G401 (cell line): ENCODE measurements at places on chromosomes 4 and X.

GRCh38 chr4:20317424-20317985 is 65.8 kb downstream of the SLIT2 start:
- no peak for DNase-seq

GRCh38 chrX:120332394-120332793 is 21.1 kb upstream of the TMEM255A start:
- no peak for DNase-seq

- no peak for DNase-seq
Observed at GRCh38 chrX:154379569-154379951, 465 bp downstream of the EMD start.

DNA sequence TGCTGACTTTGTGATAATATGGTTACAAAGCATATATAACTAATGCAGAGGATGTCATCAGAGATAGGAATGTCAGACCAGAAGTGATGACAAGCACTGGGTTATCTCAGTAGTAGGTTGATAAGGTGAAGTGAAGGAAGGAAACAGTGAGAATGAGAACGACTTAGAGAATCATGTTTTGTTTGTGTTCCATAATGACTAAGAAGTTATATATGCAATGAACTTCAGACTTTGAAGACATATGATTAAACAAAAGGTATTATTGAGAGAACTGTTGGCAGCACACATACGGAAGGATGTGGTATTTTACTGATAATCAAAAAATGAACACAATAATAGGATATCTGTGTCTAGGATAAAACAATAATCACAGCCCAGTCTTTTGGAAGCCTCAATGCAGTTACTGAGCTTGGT is 18.3 kb upstream of the HHIP start:
- DNase-seq = no peak

- no peak for DNase-seq
Observed at GRCh38 chr4:159370286-159370685, 267.4 kb downstream of the RAPGEF2 start.

DNA sequence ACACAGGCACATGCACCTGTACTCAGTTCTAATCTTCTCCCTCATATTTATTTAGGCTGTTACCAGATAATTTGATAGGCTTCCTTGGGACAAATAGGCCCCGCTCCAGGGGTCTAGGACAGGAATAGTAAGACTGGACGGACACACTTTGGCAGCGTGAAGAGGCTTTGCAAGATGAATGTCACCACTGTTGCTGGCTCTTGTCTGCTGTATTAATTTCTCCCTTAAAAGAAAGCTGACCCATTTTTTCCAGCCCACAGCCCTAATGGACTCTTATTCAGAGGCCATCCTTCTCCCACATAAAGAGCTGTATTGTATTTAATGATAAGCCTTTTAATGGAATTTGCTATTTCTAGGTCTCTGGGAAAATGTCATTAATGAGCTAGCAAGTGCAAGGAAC is 18.0 kb downstream of the FAM184B start:
- no peak for DNase-seq

DNA sequence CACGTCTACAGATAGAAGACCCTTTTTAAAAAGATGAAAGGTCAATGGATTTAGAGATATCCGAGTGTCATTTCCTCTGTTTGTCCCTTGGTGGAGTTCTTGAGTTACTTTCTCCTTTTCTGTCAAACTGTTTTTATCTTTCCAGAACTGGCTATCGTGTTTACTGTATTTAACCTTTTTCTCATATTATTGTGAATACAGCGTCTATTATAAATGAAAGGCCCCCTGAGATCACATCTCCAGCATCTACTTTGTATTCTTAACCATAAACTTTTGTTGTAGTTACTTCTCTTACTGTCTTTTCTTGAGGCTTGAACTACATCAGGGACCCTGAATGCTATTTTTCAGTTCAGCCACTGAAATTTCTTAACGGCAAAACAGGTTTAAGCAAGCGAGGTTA is 4.0 kb upstream of the PCDH7 start:
- peak; percentile 6 for DNase-seq

GRCh38 chr4:169800541-169800940 is 42.8 kb upstream of the HPF1 start:
- no peak for DNase-seq

DNA sequence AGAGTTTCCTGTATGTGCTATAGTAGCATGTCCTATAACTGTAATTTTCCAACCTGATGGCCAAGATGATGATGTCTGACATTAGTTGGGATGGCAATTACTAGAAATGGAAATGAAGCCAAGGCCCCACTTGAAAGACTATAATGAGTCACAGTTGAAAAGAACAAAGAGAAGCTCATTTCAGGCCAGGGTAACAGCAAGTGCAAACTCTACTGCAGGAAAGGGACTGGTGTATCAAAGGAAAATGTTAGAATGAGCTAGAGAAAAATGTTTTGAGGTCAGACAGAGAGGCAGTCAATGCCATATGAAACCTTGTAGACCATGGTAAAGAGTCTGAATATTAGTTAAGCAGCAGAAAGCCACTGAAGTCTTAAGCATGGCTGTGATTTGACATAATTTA is 146.2 kb upstream of the SH3RF1 start:
- DNase-seq = no peak

DNA sequence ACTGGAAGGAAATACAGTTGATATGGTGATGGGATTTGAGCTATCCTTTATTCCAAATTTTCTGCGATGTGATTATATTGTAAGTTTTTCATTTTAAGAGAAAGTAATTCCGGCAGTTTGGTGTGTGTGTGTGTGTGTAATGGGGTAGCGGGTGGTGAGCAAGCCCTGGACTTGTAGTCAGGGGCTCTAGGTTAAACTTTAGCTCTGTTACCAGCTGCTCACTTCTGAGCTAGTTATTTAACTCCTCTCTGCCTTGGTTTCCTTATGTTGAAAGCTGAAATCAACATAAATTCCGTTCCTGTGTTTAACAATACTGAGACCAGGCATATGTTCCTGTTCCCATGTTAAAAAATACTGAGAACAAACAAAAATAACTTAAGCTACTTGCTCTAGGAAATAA is 174.1 kb upstream of the CASK start:
- no peak for DNase-seq

- no peak for DNase-seq
Observed at GRCh38 chr4:6942238-6942800, 32.7 kb downstream of the TBC1D14 start.

GRCh38 chr4:3196670-3197359 is 52.1 kb upstream of the MSANTD1 start:
- DNase-seq = no peak

- no peak for DNase-seq
Observed at GRCh38 chr4:46993075-46994006, at the start of gene GABRA4. Gene GABRA4 (minus strand): TSS chr4:46993581. CDS start chr4:46993424, 157 bp downstream.
